ENCODE measurements at places on chromosomes 3 and 15.

GRCh38 chr3:55014081-55014480 lies 86.2 kb upstream of the LRTM1 start:
- DNase-seq: no peak

DNA sequence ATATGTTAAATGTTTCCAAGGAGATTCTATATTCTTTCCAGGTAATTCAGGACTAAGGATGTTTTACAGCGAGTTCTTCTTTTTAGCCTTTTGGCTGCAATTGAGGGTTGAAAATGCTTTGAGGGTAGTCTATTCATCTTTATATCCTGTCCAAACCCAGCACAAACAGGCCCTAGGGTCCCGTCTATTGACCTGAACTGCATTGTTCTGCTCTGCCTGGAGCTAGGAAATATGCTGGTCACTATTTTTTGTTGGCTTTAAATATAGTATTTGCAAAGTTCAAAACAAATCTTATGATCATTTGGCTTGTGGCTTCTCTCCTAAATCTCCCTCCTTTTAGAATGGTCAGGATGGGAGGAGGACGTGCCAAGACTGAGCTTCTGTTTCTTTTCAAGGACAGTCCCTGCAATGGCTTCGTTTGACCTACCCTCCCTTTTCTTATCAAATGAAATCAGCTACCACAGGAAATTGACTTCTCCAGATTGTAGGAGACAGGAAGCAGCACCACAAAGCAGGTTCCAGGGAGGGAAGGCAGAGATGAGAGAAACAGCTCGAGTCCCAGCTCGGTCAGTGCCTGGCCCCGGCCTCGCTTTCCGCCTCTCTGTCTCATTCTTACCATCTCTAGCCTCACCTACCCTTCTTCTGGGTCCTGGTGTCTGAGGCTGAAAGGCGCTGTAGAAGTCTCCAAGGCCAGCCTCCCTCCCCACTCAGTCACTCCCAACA lies 27.6 kb upstream of the NRROS start:
- no peak for DNase-seq

DNA sequence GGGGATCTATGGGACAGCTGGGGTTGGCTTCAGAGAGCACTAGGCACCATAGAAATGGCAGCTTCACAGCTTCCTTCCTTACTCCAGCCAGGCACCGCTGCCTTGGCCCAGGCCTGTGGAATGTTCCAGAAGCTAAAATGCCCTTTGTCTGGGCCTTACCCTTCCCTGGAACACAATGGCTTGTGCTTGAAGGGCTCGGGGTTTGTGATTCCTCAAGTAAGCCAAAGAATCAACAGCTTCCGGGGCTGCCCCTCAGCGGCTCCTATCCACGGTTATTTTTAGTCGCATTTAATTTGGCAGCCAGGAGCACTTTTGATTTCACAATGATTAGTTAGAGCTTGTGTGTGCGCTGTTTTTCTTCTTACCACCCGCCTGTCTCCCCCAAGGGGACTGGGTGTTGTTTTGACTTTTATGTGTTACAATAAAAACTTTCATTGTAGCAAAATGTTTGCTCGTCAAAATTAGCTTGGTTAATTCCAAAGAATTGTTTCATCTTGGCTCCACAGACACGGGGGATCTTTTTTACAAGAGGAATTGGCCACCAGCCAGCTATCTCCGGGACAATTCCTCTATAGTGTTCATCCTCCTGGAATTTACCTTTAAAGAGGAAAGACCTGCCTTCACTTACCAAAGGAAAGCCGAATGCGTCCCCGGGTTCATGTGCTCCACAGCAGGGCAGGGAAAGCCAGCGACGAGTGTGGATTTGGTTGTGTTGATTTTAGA lies 73.8 kb downstream of the TLE3 start:
- DNase-seq: no peak

GRCh38 chr3:66353039-66353438 lies 132.2 kb downstream of the SLC25A26 start:
- DNase-seq: no peak

DNA sequence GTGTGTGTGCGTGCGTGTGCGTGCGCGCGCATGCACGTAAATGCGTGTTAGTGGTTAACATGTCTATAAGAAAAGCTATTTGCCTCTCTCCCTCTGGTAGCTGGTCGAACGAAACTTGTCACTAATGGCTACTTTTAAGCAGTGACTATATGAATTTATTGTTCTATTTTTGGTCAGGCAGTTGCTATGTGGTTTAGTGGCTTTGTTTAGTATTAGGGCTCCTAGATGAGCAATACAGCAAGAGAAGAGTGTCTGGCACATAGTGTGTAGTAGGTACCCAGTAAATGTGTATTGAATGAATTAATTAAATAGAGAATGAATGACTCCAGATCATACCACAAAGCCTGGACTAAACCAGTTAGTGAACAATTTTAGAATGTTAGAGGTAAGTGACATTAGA lies 171.6 kb downstream of the PPM1L start:
- no peak for DNase-seq

DNA sequence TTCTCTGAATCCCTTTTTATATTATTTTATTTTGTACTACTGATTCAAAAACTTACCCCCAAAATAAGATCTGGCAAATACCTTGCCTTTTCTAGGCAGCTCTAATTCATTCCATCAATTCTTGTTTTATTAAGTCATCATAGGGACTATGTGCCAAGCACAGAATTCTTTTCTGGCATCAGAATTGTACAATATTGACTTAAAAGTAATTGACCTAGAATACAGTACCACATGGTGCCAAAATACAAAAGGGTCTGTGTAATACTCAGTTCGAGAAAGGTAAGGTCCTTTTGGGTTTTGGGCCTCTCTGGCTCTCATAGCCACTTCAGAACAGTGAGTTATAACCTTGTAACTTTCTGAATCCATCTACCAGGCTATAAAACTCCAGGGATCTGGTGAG lies 46.2 kb downstream of the KBTBD8 start:
- DNase-seq: no peak

- no peak for DNase-seq
These were observed 206.8 kb upstream of the IL12A start for GRCh38 chr3:159781867-159782266.

DNA sequence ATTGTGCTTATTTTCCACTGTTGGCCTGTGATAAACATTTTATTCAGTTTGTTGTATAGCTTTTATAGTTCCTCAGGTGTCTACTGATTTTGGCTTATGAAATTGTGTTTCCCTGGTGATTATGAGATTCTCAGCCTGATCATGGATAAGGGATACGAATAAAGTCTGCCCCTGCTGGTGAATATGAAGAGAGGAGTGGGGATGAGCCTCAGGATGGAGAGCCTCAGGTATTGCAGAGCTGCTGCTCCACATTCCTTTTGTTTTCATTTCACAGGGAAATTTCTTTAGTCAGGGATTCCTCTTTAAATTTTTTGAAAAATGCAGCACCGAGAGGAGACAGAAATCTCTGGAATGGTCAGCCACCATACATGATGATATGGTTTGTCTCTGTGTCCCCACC lies 14.7 kb upstream of the RAB6B start:
- no peak for DNase-seq

- no peak for DNase-seq
These were observed 55.0 kb downstream of the LRRC49 start for GRCh38 chr15:70947351-70948335.

GRCh38 chr15:70048198-70048565 lies 49.5 kb downstream of the TLE3 start:
- no peak for DNase-seq

GRCh38 chr3:149480326-149481017 lies 6.0 kb downstream of the TM4SF4 start:
- peak; percentile 38 for DNase-seq

DNA sequence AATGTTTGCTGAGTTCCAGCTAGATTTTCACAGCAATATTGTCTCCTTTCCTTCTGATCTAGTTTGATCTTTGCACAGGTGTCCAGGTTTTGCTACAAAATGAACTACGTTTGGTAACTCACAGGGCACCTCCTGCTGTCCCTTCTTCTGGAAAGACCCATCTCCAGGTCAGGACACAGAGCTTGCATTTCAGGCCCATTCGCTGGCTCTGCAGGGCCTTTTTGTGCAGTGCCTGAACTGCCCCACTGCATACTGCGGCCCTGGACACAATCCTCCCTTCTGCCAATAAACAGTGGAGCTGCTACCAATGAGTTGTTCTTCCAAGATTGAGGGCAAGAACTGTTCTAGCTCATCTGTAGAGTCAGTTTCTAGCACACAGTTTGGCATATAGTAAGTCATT lies 50.7 kb upstream of the BDH1 start:
- DNase-seq: no peak

GRCh38 chr15:81155375-81156218 lies 21.5 kb downstream of the CFAP161 start:
- DNase-seq: peak; percentile 62

GRCh38 chr15:67838789-67839332 lies 984 bp downstream of the RNU6-1 start:
- no peak for DNase-seq

GRCh38 chr3:137471558-137472204 lies 292.4 kb upstream of the SOX14 start:
- DNase-seq: no peak

- DNase-seq: no peak
These were observed 70.7 kb upstream of the VEPH1 start for GRCh38 chr3:157573780-157574378.

DNA sequence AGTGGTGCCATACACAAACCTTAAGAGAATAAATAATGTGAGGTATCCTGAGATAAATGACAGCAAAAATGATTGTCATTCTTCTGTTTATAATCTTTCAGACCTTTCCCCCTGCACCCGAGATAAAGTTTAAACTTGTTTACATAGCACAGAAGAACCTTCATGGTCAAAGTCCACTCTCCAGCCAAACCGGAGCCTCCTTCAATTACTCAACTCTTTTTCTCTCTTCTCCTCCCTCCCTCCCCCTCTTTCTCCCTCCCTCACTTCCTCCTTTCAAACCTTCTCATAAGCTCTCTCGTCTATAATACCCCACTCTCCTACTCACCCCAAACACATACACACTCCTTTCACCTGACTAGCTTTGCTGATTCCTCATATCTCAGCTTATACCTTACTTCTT lies 198.9 kb downstream of the EFHB start:
- DNase-seq: no peak

GRCh38 chr3:76873532-76874242 lies 166.2 kb upstream of the ROBO2 start:
- no peak for DNase-seq

- no peak for DNase-seq
These were observed 8.1 kb downstream of the TIPARP start for GRCh38 chr3:156682501-156682900.

- DNase-seq: no peak
These were observed 9.9 kb downstream of the CCRL2 start for GRCh38 chr3:46416811-46417510.

GRCh38 chr3:58116985-58117384 lies 93.8 kb downstream of the DNASE1L3 start:
- no peak for DNase-seq

- no peak for DNase-seq
These were observed 59.8 kb downstream of the EXOG start for GRCh38 chr3:38555926-38556325.

DNA sequence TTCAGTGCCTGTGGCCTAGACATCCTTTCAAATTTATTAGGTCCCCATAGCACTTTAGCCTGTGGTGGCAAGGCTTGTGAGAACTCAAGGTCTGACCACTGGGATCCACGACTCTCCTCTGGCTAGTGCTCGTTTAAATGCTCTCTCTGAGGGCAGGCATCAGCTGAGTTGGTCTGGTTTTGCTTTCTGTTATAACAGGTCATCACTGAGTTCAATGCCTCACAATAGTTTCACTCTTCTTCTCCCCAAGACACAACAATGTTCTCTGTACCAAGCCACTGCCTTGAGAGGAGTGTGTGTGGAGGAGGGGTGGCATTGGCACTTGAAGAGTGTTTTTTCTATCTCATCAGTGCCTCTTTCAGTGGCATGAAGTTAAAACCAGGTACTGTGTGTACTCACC lies 7.6 kb downstream of the OR5K4 start:
- DNase-seq: no peak

GRCh38 chr15:93420050-93420452 lies 331.0 kb upstream of the RGMA start:
- DNase-seq: no peak

GRCh38 chr3:78737988-78738387 lies 1029.8 kb downstream of the ROBO1 start:
- DNase-seq: no peak

GRCh38 chr3:46466273-46466672 lies 1.6 kb upstream of the LTF start:
- no peak for DNase-seq

DNA sequence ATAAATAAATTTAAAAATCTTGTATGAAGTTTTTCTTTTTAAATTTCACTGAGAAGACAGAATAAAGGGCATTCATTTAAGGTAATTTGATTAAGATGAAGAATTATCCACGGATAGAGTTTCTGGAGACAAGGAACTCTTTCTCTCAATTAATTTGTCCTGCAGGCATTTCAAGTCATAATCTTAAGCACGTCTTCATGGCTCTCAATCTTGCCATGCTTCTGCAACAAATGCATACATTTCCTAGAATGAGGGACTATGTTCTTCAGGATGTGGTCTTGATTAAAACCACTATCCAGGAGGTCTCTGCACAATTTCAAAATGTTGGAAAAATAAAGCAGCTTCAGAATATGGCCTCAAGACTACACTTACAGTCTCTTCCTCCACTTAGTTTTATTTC lies 67.6 kb upstream of the LSAMP start:
- no peak for DNase-seq

GRCh38 chr3:37197810-37198371 lies 23.5 kb upstream of the LRRFIP2 start:
- no peak for DNase-seq

DNA sequence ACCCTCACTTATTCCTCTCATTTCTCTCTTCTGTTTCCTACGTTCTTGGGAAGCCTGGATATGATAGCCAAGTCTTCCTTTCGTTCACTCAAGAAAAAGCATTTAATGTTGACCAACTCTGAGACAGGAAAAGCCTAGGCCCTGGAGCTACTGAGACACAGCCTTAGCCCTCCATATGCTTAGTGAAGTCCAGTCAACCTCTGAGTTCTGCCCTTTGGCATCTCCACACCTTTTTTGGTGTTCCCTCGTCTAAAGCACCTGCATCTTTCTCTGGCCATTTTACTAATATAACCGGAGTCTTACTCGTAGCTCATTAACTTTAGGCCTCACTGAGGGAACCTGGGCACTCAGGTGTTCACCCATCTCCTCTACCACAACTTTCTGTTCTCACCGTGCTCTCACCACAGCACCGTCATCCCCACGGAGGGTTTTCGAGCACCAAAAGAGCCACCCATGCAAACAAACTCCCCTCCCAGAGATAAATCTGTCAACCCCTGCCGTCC lies 632 bp downstream of the MTHFS start:
- DNase-seq: no peak

DNA sequence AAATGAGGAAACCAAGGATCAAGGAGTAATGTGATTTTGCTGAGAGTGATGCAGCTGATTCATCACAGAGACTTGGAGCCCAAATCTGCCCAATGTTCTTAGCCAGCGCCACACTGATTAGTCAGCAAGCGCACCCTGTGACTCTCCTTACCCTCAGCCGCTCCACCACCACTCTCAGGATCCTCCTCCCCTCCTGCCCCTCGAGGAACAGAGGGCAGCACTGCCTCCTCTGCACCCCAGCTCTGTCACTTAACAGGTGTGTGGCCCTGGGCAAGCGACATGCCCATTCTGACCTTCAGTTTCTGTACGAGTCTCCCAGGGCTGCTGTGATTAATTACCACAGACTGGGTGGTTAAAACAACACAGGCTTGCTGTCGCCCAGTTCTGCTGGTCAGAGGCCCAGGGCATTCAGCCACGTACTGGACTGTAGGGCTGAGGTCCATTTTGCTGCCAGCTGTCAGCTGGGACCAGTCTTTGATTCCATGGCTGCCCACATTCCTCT lies 36.1 kb upstream of the HRH1 start:
- DNase-seq: no peak

- DNase-seq: no peak
These were observed 149.4 kb downstream of the FRMD5 start for GRCh38 chr15:44045661-44046060.

- DNase-seq: no peak
These were observed 217.2 kb upstream of the CBLB start for GRCh38 chr3:106086038-106086437.
